ENCODE measurements at places on chromosomes 1 and 21.

GRCh38 chr1:16402742-16403141 lies 34.5 kb downstream of the SPATA21 start:
- DNase-seq, result no peak

DNA sequence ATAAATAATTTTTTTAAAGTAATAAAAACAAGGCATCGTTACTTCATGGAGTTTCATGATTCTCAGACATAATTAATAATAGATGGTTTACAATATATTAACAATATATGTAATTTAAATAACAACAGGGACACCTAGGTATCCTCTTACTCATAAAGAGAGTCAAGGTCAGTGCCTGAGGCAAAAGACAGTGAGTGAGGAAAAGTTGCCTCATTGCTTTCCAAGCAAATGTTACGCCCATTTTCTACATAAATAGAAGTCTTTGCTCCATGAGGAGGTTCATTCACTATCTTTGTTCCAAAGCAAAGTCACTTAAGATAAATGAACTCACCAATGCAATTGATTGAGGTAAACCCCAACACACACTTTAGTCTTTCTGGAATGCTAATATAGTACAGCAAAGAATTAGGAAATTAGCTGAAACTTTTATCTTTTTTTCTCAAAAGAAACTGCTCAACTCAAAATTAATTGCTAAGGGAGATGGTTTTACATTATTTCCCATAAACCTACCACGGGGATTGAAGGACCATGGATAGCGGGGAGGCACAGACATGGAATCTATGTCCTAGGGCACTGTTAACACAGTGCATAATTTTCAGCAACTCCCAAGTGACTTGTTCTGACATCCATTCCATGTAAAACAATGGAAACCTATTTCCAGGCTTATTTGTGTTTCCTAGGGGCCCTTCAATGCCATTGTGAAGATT lies 19.6 kb downstream of the BCL9 start:
- no peak for DNase-seq

DNA sequence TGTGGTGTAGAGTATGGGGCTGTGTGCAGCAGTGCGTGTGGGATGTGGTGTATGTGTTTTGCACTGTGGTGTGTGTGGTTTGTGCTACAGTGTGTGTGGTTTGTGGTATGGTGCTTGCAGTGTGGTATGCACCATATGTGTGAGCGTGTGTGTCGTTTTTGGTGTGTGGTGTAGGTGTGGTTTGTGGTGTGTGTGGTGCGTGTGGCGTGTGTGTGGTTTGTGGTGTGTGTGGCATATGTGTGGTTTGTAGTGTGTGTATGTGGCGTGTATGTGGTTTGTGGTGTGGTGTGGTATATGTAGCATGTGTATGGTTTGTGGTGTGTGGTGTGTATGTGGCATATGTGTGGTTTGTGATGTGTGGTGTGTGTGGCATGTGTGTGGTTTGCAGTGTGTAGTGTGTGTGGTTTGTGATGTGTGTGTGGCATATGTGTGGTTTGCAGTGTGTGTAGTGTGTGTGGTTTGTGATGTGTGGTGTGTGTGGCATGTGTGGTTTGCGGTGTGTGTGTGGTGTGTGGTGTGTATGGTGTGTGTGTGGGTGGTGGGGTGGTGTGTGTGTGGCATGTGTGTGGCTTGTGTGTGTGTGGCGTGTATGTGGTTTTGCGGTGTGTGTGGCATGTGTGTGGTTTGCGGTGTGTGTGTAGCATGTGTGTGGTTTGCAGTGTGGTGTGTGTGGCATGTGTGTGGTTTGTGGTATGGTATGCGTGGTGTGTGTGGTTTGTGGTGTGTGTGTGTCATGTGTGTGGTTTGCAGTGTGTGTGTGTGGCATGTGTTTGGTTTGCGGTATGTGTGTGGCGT lies 53.5 kb upstream of the TRAPPC10 start:
- no peak for DNase-seq

GRCh38 chr1:47563201-47563600 lies 125.4 kb downstream of the FOXD2 start:
- DNase-seq, result no peak

DNA sequence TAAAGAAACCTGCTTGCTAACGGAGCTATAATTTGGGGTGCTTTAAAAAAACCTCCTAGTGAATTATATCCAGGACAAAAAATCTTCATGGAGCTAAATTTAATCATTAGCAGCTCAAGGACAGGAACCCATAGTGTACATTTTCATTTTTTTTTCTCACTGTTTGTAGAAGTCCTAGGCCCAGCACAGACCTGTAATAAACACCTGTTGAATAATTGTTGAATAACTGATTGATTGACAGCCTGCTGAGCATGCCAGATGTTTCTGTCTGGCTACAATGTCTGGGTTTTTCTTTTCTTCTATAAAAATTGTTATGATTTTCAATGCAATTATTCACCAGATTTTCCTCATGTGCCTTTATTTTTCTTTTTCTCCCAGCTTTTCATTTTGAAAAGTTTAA lies 10.9 kb upstream of the GALNT2 start:
- no peak for DNase-seq

DNA sequence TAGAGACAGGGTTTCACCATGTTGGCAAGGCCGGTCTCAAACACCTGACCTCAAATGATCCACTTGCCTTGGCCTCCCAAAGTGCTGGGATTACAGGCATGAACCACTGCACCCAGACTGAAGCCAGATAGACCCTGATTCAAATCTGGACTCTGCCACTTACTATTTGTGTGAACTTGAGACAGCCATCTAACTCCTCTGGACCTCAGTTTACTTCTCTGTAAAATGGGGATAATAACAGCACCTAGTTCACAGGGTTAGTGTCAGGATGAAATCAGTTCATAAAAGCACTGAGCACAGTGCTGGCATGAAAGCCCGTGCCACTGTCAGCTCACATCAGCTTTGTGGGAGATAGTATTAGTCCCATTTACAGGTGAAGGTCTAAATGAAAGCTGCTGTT lies 28.5 kb downstream of the RAB3B start:
- no peak for DNase-seq

- DNase-seq, result no peak
Measured at GRCh38 chr1:18927654-18928272, 25.4 kb upstream of the ALDH4A1 start.

GRCh38 chr1:183048087-183049085 lies 25.2 kb downstream of the LAMC1 start:
- DNase-seq, result no peak

GRCh38 chr21:25487046-25487594 lies 120.2 kb downstream of the MRPL39 start:
- no peak for DNase-seq

DNA sequence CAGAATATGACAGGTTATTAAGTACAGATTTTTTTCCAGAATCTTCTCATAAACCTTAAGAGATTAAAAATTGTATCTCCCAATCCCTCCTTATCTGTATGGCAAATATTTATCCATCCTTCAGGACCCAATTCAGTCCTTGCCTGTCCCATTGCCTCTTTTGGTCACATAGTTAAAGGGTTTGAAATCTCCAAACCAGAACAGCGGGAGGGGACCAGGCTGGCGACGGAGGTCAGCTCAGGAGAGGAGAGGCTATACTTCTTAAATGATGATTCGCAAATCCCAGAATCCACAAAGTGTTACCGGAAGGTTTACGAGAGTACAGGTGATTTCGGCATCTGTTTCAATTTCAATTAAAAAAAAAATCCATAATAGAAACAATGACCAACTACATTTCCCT lies 572.7 kb downstream of the SMYD3 start:
- DNase-seq, result no peak

GRCh38 chr1:36119456-36119855 lies 5.6 kb downstream of the COL8A2 start:
- DNase-seq, result no peak

DNA sequence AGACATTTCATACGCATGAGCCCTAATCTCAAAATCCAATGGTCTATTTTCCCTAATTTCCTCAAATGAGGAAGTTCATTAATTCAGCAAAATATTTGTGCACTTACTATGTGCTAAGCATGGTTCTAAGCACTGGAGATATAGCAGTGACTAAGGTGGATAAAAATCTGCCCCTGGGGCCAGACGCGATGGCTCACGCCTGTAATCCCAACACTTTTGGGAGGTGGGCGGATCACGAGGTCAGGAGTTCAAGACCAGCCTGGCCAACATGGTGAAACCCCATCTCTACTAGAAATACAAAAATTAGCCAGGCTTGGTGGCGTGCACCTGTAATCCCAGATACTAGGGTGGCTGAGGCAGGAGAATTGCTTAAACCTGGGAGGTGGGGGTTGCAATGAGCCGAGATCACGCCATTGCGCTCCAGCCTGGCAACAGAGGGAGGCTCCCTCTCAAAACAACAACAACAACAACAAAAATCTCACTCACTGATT lies 4.3 kb upstream of the MIIP start:
- DNase-seq, result no peak

DNA sequence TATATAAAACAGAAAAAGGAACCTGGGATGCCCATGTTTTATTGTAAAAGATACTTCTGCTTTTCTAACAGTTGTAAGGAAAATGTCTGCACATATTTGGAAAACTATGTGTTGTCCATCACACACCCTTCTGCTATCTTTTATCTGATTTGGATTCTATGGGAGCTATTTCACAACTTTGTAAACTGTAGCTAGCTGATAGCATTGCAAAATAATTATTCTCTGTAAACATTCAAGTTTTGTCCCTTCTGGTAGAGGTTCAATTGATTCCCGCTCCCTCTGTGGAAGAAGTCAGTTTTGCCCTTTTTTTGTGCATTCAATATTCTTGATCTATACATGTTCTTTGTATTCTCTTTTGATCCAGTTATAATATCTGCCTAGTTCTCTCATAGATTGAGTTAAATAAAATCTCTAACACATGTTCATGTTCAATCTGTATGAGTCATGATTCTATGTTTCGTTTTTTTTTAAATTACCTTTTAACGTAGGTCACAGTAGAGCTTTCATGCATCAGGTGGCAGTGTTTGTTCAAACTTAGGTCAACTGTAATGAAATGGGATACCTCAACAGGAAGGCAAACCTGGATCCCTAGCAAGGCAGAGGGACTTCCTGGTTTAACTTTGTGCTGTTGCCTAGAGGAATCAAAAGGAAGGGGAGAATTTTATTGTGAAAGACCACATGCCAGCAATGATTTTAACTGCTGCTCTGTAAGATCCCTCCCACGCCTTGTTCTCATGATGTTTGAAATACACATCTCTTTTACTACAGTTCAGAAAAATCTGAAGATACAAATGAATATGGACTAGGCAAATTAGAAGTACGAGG lies 26.0 kb upstream of the BCL9 start:
- DNase-seq, result peak; percentile 49

- peak; percentile 36 for DNase-seq
Measured at GRCh38 chr1:15154480-15155036, 1.0 kb downstream of the TMEM51 start.

DNA sequence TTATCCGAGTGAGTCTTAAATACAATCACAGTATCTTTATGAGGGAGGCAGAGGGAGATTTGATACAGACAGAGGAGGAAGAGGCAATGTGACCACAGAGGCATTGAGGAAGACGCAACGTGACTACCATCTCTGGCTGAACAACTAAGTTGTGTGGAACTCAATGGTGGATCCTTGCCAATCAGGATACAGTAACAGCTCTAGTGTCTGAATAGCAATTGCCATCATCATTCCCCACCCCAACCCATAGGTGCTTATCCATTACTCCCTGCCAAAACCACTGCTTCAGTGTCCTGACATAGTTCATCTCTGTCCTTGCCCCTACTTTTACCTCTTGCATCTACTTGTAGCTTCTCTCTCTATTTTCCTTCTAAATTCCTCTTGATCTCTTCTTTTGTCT lies 20.5 kb upstream of the RHBDL2 start:
- no peak for DNase-seq

GRCh38 chr1:9275161-9275560 lies 17.5 kb upstream of the SPSB1 start:
- DNase-seq, result no peak

GRCh38 chr1:229672246-229672645 lies 46.2 kb downstream of the URB2 start:
- DNase-seq, result no peak

- no peak for DNase-seq
Measured at GRCh38 chr1:47859092-47859743, 138.0 kb downstream of the TRABD2B start.

DNA sequence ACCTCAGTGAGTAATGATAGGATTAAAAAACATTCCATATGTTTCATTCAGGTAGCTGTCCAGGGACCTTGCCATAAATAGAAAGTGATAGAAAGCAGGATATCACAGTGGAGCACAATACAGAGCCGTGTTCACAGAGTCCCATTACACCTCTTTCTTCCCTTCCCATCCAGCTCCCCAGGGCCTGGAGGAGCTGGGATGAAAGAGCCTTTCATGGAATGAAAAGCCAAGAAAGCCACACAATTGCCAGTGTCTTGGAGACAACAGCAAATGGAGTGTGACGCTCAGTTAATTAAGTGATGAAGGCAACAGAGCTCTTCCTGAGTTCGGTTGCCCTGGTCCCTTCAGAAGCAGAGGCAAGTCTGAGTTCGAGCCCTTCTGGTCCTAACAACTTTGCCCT lies 387.3 kb upstream of the PLXNA2 start:
- no peak for DNase-seq

DNA sequence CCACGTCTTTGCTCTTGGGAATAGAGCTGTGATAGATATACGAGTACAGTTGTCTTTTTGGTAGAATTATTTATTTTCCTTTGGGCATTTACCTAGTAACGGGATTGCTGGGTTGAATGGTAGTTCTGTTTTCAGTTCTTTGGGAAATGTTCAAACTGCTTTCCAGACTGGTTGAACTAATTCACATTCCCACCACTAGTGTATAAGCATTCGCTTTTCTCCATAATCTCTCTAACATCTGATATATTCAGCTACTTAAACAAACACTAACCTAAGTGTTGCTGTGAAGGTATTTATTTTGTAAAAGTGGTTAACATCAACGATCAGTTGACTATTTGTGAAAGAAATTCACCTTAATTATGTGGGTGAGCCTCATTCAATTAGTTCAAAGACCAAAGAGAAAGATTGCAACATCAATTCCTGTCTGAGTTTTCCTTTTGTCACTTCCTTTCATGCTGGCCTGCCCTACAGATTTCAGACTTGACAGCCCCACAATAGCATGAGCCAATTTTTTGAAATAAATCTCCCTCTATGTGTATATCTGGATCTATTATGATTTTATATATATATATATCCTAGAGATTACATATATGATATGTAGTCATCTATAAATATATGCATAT lies 26.7 kb upstream of the DUSP10 start:
- DNase-seq, result no peak
